Suppressor macrophage treated with lipopolysaccharide for 4 hours (primary cell): ENCODE measurements at places on chromosomes 16 and 17.

- DNase-seq, result no peak
Observed at GRCh38 chr17:27892542-27892865, 661 bp downstream of the LYRM9 start.

- DNase-seq, result no peak
Observed at GRCh38 chr16:74888232-74888862, 96.6 kb downstream of the WDR59 start.

DNA sequence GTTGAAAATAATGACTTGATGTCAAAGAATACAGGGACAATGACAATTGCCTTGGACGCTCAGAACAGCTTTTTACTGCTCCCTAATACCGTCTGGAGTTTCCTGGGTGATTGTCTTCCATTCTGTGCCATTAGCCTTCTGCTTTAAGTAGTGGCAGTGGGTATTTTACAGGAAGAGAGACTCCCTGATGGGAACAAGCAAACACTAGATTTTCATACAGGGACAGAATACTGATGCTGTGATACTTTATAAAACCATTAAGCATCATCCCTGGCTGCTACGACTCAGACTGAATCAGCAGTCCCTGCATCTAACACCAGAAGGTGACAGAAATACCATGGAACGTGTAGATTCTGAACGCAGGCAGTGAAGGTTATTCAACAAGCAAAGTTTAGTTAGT, 635.4 kb upstream of the GOT2 start:
- DNase-seq, result no peak

DNA sequence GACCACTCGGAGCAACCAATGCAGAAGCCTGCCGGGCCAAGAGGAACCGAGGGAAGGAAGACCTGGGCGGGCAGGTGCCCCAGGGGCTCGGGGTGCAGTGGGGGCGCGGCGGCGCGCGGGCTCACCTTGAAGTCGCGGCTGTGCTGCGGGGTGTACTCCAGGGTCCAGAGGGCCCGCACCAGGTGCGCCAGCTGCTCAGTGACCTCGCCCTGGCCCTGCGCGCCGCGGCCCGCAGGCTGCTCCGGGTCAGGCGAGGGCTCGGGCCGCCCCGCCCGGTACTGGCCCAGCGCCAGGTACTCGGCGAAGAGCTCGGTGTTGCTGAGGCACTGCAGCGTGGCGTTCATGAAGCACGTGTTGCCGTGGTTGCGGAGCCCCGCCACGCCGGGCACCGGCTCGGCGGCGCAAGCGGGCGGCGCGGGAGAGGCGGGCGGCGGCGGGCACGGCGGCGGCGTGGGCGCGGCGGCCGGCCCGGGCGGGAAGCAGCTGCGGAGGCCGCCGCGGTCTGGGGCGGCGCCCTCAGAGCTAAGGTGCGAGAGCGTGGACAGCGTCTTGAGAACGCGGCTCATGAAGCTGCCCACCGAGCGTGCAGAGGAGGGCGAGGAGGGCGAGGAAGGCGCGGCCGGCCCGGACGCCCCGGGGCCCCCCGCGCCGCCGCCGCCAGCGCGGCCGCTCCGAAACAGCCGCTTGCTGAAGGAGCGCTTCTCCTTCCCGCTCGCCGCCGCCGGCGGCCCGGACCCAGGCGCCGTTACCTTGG, 562 bp downstream of the USP31 start:
- peak; percentile 45 for DNase-seq
